ENCODE measurements at places on chromosomes 13 and 19.
A peak's percentile ranks its signal among the peaks of the same experiment; 100 is the strongest.

- DNase-seq: no peak
Observed at GRCh38 chr13:35817642-35818607, 313.3 kb downstream of the DCLK1 start.

GRCh38 chr19:8682472-8682871, 16.1 kb downstream of the ACTL9 start:
- no peak for DNase-seq

- no peak for DNase-seq
Observed at GRCh38 chr19:3211191-3211590, 13.3 kb upstream of the CELF5 start.

DNA sequence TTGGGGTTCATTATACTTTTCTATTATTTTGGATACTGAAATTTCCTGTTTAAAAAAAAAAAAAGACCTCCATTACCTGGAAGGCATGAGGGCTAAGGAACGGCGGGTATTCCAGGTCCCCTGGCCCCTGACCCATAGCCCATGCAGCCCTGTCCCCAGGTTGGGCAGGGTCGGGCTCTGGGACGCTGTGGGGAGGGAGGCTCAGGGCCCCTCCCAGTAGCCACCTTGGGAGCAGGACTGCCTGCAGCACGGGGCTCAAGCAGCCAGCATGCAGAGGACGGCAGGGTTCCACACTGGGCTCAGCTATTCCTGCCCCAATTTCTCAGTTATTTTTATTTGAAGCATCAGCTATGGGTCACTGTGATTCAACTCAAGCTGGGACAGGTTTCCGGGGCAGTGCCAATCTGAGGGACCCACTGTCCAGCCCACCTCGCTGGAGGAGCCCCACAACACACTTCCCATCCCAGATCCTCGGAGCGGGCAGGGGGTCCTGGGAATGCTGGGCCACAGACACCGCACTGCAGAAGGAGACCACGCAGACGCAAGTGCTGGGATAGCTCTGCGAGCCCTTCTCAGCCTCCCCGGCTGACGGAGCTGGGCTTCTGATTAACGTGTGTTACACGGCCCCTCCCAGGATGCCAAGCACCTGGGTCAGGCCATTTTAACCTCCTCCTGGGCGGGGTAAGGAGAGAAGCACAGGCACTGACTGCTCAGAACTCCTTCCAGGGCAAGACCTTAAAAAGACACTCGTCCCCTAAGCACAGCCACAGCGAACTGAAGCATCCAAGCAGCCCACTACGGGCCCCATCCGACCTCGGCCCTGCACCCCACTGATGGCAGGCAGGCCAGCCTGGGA, 60.1 kb downstream of the PEPD start:
- DNase-seq: no peak

GRCh38 chr13:20812890-20813289, 39.1 kb upstream of the EEF1AKMT1 start:
- DNase-seq: no peak

DNA sequence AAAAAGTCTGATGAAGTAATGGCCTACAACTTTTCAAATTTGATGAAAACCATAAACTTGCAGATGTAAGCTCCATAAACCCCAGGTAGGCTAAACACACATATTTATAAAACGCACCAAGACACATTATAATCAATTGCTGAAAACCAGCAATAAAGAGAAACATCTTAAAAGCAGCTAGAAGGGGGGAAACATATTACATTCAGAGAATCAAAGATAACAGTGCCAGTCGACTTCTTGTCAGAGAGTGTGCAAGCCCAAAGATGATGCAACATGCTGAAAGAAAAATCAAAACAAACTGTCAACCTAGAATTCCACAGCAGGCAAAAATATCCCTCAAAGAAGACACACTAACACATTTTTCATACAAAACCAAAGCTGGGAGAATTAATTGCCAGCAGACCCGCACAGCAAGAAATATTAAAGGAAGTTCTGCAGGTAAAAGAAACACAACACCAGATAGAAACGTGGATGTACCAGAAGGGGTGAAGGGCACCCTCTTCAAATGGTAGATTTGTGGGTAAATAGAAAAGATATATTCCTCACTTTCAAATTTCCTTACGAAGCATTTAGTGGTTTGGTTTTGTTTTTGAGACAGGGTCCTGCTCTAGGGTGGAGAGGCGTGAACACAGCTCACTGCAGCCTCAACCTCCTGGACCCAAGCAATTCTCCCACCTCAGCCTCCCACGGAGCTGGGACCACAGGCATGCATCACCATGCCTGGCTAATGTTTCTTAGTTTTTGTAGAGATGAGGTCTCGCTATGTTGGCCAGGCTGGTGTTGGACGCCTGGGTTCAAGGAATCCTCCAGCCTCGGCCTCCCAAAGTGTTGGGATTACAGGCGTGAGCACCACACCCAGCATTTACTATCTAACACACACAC, 16.5 kb upstream of the ATP1A3 start:
- no peak for DNase-seq

- DNase-seq: no peak
Observed at GRCh38 chr13:47832458-47832972, 168.6 kb downstream of the SUCLA2 start.

DNA sequence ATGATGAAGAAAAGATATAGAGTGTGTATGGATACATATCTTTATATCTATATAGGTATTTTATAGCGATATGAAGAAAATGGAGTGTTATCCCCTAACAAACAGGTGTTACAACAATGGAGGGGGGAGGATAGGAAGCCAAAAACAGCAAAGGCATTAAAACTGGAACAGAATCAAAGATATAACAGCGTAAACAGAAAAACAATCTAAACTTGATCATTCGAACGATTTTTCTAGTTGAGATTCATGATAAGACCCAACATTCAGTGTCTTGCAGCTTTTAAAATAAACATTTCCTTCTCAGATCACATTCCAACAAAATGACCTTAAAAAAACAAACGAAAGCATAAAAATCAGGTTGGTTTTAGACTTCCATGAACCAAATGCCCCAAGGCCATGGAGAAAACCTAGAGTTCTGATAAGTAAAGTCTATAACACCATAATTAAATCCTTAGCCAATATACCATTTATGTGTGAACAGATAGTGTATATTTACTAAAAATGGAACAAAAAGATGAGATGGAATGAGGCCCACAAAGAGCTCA, 55.7 kb downstream of the CAB39L start:
- DNase-seq: no peak

- DNase-seq: no peak
Observed at GRCh38 chr13:78198821-78199220, 280.2 kb upstream of the EDNRB start.

DNA sequence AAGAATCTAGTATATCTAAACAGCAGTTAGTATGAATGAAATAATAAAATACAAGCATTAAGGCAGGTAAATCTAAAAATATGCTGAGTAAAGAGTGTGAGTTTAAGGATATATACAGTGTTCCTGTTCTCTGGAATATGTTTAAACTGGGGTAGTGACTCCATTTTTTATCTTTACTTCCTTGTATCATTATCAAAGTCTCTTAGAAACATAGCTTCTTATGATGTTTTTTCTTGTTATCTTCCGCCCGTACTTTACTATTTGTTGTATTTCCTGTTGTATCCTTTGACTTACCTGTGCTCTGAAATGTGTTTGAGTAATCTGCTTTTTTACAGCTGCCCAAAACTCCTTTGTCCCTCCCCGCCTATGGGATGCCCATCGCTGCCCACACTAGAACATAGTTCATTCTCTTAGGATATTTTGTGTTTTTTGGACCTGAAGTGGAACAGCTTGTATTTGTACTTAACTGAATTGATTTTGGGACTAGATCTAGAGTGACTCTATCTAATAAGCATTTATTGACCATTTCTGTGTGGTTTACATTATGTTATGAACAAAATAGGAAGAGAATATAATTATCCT, 80.8 kb downstream of the PDS5B start:
- DNase-seq: no peak

GRCh38 chr13:33953203-33953602, 135.3 kb downstream of the RFC3 start:
- DNase-seq: peak; percentile 72
